ENCODE measurements at places on chromosomes 7 and 10. TPM values are rescaled to one million over a fixed set of nuclear protein-coding genes. Genes with fewer than 3 reads are reported as not detected.

DNA sequence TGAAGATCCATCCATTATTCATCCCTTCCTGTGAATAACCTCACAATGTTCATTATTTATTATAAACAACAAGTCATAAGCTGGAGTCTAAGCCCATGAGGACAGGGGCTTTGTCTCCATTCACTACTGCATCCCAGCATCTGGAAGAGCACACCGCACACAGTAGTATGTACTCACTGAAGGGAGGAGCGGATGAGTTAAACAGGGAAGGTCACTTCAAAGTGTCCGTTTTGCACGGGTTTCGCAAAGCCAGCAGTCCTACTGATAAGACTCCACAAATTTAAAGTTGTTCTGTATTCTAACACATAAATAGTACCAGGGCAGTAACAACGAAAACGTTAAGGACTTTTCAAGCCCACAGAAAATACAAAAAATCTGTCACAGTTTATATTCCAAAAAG lies 167.9 kb downstream of the PARD3 start:
- DNase-seq, result no peak

DNA sequence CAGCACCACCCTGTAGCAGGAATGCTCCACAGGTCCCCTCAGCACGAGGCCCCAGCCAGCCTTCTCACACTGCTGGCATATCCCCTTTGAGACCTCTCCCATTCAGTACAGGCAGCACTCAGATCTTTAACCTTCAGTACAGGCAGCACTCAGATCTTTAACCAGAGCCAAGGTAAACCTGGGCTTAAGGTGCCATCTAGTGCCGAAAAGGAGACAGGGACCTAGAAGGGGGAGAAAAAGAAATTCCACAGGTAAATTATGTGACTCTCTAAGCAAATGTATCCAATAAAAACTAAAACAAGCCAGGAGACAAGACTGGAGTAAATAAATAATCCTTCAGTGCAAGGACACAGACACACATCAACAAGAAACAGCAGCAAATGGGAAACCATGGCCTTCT lies 358.6 kb downstream of the PTPRN2 start:
- no peak for DNase-seq

- DNase-seq, result no peak
These were observed 56.5 kb upstream of the KDM7A start for GRCh38 chr7:140232957-140233917.

- peak; percentile 64 for DNase-seq
These were observed 27.5 kb upstream of the EZH2 start for GRCh38 chr7:148911626-148912025.

DNA sequence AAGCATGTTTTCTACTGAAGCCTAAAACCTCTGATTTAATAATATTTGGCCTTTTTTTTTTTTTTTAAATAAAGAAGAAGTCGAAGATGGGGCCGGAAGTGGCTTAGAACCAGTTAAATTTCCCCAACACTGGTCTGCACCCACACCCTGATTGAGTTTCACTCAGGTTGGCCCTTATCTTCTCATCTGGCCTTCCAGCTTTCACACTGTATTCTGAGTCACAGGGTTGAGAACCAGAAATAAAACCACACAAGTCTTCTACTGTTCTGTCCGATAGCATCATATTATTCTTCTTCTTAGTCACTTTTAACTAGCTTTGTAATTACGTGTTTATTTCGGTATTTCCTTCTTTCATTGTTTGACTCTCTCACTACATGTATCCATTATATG lies 9.9 kb downstream of the ZNF365 start:
- peak; percentile 73 for DNase-seq

DNA sequence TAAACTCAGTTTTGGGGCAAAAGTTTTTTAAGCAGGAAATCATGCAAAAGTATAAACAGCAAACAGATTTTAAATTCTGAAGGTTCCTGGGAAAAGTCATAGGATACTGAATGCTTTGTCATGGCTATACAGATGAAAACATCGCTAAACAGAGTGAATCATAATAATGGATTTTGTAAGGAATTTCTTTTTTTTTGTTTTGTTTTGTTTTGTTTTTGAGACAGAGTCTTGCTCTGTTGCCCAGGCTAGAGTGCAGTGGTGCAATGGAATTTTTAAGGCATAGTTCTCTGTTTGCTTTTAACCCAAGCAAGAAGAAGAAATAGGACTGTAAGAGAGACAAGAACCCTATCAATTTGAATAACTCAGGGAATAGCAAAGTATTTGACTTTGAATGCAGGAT lies 285.3 kb downstream of the NRG3 start:
- DNase-seq, result no peak

DNA sequence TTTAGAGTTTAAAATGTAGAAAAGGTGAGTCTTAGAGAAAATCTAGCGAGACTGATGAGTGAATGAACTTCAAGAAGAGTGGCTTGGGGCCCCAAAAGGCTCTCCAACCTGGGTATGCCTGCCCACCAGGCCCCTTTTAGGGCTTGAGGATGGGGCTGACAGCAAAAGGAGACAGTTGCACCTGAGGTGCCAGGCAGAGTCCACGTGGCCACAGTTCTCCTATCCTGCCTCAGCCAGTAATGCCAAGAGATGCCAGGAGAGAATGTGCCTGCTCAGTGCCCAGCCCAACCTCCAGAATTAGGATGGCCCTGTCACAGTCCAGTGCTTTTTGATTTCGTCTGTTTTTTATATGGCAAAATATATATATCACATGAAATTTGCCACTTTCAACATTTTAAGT lies 156.5 kb downstream of the SLIT1 start:
- DNase-seq, result no peak

DNA sequence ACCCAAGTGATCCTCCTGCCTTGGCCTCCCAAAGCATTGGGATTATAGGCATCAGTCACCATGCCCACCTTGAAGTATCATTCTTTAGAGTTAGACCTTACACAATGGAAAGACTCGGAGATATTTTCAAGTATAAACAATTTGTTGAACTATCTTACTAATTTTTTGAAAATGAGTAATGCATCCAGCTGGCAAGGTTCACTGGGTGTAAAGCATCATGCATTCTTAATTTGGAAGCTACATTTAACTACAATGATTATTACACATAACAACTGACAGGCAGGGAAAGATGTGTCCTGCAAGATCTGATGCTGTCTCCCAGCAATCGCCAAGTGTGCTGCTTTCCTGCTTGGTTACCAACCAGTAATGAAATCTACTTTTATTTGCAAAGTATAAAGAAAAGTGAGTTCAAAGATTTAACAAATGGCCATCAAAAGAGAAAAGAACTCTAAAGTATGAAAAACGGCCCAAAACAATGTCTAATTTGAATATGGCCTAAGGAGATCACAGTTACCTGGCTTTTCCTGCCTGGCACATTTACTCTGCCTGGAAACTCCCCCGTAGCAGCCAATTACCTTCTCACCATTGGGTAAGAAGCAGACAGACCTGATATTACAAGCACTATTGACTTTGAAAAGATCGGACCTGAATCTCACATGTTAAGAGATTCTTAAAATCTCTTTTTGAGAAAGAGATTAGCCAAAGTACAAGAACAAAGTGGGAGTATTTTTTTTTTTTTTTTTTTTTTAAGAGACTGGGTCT lies 59.3 kb upstream of the NMT2 start:
- no peak for DNase-seq

GRCh38 chr10:34444223-34445183 lies 370.6 kb downstream of the PARD3 start:
- DNase-seq, result no peak

- no peak for DNase-seq
These were observed 72.6 kb downstream of the VWA2 start for GRCh38 chr10:114311496-114312209.

DNA sequence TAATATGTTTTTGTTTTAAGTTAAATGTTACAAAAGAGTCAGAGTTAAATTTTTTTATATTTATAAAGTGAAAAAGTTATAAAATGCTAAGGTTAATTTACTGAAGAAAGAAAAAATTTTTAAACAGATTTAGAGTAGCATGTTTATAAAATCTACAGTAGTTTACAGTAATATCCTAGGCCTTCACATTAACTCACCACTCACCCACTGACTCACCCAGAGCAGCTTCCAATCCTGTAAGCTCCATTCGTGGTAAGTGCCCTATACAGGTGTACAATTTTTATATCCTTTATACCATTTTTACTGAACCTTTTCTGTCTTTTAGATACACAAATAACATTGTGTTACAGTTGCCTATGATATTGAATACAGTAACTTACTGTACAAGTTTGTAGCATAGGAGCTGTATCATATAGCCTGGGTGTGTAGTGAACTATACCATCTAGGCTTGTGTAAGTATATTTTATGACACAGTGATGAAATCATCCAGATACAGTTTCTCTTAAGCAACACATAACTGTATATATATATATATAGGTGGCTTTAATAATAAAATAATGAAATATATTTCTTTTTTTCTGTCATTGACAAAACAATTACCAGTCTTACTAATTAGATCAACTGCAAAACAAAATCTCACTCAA lies 79.6 kb downstream of the PTEN start:
- no peak for DNase-seq

DNA sequence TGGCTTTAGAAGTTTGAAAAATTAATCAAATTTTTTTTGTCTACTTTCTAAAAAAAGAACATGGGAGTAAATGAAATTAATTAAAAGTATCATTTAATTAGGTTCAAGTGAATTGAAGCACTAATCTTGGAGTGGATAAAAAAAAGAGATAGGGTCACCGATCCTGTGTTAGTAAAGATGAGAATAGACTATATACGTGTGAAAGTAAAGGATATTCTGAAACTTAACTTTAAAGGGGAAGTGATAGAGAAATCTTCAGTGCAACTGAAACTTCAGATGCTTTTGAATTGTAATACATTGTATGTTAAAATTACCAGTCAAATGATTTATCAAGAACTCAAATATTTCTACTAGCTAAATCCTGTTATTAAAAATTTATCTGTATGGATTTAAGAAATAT lies 4.8 kb downstream of the NHLRC2 start:
- no peak for DNase-seq

DNA sequence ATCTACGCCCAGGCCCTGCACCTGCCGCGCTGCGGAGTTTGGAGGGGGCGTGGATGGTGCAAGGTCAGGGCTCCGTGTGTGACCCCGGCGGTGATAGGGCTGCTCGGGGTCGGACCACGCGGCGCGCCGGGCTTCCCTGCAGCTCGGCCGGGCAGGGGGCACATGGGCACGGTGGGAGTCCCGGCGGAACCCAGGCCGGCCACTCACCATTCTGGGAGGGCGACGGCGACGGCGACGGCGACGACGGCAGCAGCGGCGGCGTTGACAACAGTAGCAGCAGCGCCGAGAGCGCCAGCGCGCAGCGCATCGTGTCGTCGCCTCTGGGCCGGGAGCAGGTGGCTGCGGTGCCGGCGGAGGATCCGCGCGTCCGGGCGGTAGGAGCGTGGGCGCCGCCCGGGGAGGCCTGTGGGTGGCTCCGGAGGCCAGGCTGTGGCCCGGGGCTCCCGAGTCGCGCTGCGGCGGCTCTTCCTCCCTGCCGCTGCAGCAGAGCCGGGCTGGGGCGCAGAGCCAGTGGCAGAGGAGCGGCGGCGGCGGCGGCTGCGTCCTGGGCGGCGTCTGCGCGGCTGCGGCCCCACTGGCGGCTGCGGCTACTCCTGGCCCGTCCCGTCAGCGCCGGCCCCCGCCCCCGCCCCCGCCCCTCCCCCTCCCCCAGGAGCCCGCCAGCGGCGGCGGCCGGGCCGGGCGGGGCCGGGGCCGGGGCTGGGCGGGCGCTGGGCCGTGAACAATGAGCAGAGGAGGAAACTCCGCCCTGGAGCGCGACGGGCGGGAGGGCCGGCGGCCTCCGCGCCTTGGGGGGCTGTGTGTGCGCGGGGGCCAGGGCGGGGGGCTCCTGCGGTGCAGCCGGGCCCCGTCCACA lies at the start of gene PODXL:
Gene PODXL, minus strand, starts transcription at position 576 of the 856 bp plus-strand sequence. Its CDS starts 269 bp downstream, at position 307.
- DNase-seq, result peak; percentile 91

DNA sequence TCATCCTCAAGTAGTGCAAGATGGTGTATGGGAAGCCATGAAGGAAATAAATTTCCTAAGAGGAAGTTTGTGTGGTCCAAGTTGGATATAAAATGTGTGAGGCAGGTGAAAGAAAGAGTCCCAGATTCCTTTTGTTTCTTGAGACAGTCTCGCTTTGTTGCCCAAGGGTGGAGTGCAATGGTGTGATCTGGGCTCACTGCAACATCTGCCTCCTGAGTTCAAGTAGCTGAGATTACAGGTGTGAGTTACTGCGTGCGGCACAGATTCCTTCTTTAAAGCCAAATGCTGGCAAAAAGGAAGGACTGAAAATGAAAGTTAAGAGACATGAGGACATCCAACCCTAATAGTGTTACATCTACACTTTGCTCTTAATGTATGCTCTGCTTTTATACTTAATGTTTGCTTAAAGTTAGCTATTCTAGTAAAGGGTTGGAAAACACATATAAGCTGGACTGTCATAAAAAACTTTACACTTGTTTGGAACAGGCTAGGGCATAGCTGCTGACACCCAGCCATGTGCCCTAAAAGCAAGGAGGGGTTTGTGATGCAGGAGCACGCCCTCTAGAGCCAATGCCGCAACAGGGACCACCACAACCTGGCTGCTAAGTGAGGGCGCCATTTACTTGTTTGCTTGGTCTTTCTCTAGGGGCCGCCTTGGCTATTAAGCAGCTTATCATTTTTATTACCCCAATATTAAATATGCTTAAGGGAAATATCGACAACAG lies 34.5 kb downstream of the CLEC2L start:
- no peak for DNase-seq

GRCh38 chr10:126263006-126263676 lies 125.1 kb downstream of the ADAM12 start:
- DNase-seq, result no peak

DNA sequence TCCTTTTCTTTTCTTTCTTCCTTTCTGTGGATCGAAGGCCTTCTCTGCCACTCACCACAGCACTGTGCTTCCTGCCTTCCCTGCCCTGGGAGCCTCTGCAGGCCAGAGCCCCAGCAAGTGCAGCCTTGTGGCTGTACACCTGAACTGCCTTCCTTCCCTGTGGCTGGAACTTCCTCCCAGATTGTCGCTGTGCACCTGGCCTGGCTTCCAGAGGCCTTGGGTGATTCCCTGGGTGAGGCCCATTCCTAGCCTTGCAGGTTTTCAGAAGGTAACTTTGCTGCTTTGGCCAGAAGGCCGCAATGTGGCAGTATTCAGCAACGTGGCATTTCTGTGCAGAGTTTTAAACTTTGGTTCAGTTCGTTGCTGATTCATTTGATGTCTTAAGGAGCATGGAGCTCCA lies 50.1 kb upstream of the RASGEF1A start:
- DNase-seq, result no peak

Gene PDGFA
- 12.2 TPM for total RNA-seq

Gene PDCD4
- total RNA-seq, result 45.2 TPM

Gene ERLIN1
- total RNA-seq, result 20.2 TPM

Gene CALHM1
- not detected for total RNA-seq

Gene CFAP69
- total RNA-seq, result not detected

Gene PILRA
- 9.8 TPM for total RNA-seq

Gene C10orf105
- total RNA-seq, result 0.33 TPM

Gene SHH
- total RNA-seq, result not detected

Gene CASTOR2
- total RNA-seq, result 4.8 TPM
